Activated naive CD4-positive, alpha-beta T cell treated with Interleukin-2 at 50 U/mL for 16 hours (primary cell): ENCODE measurements at places on chromosomes 6 and 20.

- DNase-seq = no peak
Observed at GRCh38 chr6:169251371-169251802, 2.3 kb downstream of the THBS2 start.

- peak; percentile 5 for DNase-seq
Observed at GRCh38 chr6:79630883-79631692, at the start of gene SH3BGRL2. SH3BGRL2 (plus strand) TSS chr6:79631329; CDS start chr6:79631462, 133 bp downstream.

DNA sequence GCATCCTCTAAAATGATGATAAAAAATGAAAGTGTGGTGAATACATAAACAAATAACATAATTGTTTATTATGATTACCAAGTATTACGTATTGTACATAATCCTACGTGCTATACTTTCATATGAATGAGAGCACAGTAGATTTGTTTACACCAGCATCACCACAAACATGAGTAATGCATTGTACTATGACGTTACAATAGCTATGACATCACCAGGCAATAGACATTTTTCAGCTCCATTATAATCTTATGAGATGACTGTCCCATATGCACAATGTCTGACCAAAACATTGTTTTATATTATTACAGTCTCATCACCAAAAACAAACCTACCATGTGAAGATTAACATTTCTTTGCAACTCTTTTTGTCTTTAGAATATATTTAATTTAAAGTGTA lies 225.7 kb upstream of the TENT5A start:
- no peak for DNase-seq

GRCh38 chr6:32337186-32337805 lies 34.4 kb downstream of the TSBP1 start:
- DNase-seq = no peak

DNA sequence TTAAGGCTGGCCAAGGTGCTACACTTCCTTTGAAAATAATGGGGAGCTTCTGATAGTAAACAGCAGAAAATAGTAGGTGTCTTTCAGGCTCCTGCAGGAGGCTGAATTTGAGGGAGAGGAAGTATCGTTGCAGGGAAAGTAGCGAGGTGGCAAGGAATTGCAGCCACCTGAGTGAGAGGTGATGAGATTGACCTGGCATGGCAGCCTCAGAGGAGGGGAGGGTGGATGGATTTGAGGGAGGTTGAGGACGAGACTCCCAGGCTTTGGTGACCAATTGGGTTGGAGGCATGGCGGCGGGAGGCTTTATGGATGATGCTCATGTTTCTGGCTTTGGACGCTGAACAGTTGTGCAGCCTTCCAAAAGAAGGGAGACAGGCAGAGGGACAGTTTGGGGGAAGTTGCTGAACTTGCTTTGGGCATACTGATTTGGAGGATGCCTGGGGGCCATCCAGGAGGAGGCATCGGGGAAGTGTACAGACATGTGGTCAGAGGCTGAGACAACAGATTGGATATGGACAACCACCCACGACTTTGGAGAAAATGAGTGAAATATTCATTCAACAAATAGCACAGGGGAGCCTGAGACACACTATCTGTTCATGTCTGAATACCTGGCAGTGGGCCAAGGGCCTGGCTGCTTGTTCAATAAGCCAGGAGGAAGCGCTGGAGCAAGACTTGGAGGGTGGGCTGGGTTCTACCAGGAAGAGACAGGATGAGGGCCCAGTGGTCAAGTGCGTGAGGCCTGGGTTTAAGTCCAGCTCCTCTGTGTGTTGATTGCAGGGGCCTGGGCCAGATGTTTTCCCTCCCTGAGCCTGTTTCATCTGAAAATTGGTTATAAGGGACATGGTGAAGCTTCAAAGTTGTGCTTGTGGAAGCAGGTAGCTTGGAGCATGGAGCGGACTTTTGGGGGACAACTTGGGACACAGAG lies 113.2 kb downstream of the CEBPB start:
- DNase-seq = no peak

DNA sequence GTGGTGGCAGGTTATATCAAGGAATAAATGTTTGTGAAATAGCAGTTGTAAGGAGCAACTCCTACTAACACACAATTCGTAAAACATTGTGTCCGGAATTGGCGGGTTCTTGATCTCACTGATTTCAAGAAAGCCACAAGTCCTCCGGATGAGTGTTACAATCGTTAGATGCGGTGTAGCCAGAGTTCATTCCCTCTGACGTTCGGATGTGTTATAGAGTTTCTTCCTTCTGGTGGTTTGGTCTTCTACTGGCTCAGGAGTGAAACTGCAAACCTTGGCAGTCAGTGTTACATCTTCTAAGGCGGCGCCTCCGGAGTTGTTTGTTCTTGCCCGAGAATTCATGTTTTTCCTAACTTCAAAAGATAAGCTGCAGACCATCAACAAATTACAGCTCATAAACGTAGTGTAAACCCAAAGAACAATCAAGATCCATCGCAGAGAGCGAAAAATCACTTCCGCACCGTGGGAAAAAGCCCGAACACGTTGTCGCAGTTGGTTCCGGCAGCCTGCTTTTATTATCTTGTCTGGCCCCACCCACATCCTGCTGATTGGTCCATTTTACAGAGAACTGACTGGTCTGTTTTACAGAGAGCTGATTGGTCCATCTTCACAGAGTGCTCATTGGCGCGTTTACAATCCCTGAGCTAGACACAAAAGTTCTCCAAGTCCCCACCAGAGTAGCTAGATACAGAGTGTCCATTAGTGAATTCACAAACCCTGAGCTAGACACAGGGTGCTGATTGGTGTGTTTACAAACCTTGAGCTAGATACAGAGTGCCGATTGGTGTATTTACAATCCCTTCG lies 58.2 kb downstream of the TRIM27 start:
- DNase-seq = peak; percentile 53

DNA sequence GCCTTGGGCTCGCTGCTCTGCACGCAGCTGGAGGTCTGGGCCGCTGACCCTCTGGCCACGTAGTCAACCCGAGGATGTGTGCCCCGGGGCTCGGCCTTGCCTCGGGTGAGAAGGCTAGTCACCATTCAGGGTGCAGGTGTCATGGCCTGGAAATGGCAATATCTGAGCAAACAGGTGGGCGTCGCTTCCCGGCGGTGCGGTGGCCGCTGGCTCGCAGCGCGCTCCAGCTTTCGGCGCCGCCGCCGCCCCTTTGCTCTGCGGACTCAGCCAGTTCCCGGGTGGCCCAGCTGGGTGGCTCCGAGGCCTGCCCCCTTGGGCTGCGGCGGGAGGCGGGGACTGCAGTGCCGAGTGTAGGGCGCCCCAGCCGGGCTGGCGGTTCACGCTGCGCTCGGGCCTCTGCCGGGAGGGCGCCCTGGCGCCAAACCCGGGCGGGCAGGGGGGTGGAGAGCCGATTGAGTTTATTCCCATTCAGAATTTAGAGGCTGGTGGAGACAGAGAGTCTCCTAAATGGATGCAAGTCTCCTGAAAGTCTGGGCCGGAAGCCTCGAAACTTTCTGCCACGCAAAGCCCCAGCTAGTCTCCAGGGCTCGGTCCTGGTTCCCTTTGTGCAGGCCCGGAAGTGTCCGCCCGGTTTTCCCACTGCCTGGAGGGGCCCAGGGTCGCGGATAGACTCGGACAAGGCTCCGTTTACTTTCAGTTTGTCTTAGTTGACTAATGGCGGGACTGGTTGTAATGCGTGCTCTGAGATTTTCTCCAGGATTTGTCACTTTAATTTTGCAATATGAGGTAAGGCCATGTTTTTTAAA lies 11.3 kb upstream of the TFAP2A start:
- DNase-seq = no peak

DNA sequence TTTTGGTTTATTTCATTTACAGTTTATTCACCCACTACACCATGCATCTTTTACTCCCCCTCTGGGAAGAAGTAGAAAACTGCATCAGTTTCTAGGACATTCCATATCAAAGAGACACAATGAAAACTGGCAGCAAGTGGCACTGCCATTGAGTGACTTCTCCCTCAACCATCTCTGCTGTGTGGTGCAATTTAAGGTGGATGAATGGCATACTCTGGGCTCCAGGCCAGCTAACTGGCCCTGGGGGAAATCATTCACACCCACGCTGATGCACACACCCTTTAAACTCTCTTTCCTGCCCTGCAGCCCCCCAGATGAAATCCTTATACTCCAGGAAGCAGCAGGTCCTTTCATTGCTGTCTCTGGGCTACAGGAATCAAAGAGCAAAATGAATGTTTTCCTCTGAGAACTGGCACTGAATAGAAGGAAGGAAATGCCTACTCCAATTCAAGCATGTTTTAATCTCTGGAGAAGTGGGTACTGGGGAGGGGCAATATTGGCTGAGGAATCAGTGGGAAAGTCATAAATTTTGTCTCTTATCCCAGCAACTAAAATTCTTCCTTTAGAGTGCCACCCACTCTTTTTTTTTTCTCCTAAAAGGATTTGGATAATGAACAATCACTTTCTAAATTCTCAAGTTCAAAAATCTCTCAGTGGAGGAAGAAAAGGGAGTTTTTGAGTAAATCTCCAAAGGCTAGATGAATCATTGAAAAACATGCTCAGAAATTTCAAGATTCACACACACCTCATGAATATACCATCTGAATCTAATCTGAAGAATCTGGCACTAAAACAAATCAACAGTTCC lies 16.9 kb upstream of the RFPL4B start:
- no peak for DNase-seq

DNA sequence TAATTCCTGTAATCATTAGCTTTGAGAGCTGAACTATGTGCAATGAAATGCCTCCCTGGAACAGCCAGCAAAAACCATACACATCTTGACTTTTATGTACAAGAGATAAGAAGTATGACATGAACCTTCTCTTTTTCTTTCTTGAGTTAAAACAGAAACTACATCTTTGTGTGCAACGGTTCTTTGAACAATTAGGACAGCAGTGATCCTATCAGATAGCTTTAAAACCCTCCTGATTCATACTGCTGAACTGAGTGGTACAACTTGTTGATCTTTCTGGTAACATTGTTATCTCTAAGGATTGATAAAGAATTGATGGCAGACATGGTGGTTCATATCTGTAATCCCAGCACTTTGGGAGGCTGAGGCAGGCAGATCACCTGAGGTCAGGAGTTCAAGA lies 43.4 kb downstream of the TRAF3IP2 start:
- no peak for DNase-seq

GRCh38 chr6:95690328-95690727 lies 113.0 kb downstream of the MANEA start:
- no peak for DNase-seq

DNA sequence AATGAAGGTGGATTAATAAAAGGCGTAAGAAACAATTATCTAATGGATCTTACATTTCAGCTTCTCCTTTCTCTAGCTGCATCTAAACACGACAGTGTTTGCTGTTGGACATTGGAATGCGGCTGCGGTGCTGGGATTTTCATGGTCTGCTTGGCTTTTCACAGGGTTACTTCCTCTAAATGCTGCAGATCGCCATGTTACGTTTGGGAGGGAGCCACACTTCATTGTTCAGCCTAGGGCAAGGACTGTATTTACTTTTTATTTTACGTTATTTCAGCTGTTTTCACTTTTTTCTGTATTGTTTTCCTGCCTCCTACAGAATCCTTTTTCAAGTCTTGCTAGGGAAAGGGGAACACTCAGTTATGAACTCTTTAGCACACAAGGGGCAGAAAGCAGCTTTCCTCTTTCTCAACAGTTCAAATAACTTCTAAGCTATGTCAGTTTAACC lies 97.9 kb upstream of the MTHFD1L start:
- DNase-seq = no peak

GRCh38 chr6:137115658-137116057 lies 57.8 kb downstream of the IL22RA2 start:
- DNase-seq = no peak

GRCh38 chr20:46690219-46691106 lies 1.2 kb upstream of the TP53RK start:
- no peak for DNase-seq

DNA sequence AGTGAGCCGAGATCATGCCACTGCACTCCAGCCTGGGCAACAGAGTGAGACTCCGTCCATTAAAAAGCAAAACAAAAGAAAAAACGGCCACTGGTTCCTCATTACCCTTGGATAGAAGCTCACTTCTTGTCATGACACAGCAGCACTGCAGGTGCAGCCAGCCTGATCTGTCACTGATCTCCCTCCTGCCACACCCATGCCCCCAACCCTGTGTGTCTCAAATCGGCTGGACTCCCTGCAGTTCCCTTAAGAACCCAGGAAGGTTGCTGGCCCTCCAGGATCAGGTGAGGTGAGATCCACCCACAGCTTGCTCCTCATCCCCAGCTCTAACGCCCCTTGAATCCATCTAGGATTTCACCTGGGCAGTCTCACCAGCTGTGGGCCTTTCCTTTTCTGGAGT lies 26.3 kb upstream of the NNAT start:
- no peak for DNase-seq

DNA sequence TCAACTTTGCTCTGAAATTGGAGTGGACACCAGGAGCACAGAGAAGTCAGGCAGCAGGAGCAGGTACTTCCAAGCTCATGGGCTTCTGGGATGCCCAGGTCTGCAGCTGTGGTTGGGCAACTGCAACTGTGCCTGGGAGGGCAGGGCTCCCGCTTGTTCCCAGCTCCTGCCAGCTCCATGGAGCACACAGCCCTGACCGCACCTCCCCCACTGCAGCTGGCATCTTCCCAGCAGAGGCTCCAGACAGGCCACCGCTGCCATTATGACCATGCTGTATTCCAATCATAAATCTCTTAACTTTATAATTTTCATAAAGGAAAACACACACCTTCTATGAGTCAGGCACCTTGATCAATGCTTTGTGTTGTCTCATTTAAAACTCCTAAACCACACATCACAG lies 36.9 kb downstream of the STK38 start:
- DNase-seq = no peak

- DNase-seq = no peak
Observed at GRCh38 chr20:59903621-59904020, 29.8 kb downstream of the SYCP2 start.

DNA sequence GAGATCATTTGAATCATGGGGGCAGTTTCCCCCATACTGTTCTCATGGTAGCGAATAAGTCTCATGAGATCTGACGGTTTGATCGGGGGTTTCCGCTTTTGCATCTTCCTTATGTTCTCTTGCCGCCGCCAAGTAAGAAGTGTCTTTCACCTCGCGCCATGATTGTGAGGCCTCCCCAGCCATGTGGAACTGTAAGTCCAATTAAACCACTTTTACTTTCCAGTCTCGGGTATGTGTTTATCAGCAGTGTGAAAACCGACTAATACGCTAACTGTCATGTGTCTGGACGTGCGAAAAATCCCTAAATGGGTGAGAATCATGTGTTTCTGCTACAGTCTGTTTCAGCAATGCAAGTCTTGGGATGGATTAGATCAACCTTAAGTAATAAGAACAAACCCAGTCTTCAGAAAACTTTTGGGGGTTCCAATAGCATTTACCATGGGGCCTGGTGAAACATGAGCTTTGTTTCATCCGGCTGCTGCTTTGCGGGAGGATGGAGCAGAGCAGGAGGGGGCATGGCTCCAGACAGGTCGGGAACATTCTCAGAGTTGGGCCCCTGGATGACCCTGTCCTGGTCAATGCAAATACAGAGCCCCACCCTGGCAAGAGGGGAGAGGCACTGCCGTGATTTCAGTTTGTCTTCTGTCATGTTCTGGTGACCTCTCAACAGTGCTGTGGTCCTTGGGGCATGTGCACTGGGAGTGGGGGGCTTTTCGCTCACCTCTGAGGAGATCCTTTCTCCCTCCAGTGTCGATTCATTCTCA lies 41.5 kb downstream of the CTCFL start:
- DNase-seq = no peak

DNA sequence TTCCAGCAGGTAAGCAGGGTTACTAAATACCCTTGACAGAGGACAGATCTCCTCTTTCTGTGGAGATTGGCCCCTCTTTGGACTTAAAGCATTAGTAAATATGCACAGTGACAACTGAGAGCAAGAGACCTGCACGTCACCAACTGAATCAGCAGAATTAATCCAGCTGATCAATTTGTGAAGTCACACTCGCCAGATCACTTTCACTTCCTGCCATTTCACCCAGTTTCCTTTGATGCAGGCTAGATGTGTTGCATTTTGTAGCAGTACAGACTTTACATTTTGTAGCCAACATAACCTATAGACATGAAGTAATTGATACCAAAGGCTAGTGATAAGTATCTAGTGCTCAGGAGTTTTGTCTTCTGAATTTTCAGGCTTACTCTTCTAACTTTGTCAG lies 11.9 kb downstream of the SYNE1 start:
- DNase-seq = no peak
